ENCODE measurements at places on chromosomes 1 and 21.

DNA sequence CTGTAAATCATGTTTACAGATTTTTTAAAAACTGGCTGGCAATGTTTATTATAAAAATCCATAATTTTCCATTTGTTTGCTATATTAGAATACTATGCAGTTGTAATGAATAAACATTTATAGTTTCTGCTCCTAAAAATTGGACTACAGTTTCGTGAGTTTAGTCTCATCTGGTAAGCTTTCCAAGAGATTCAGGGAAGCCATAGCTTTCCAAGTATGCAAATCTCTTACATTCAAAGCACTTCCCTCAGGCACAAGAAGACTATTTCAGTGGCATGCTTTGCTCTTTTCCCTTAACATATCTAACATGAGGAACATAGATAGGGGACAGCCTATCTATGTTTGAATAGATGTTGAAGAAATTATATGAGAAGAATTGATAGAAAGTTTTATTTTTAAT lies 77.2 kb downstream of the ADGRL2 start:
- DNase-seq, result no peak

DNA sequence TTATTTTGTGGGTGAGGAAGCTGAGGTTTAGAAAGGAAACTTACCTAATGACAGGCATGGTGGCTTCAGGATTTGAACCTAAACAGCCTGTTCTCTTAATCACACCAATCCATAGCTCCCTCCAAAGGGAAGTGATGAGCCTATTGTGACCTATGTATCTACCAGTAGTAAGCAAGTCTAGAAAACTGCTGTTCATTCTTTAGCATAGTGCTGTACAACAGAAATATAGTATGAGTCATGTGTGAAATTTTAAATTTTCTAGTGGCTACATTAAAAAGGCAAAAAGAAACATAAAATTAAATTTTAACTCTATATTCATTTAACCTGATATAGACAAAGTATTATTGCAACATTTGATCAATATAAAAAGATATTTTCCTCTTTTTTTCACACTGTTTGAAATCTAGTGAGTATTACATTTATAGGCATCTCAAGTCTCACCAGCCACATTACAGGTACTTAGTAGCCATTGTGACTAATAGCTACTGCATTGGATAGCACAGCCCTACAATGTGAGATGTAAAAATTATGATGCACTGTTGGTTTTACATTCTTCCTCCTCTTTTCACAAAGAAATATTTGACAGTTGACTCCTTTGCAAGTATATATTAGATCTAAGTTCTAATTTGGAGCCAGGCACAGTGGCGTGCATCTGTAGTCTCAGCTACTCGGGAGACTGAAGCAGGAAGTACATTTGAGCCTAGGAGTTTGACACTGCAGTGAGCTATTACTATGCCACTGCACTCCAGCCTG lies 16.6 kb downstream of the IPO9 start:
- no peak for DNase-seq

DNA sequence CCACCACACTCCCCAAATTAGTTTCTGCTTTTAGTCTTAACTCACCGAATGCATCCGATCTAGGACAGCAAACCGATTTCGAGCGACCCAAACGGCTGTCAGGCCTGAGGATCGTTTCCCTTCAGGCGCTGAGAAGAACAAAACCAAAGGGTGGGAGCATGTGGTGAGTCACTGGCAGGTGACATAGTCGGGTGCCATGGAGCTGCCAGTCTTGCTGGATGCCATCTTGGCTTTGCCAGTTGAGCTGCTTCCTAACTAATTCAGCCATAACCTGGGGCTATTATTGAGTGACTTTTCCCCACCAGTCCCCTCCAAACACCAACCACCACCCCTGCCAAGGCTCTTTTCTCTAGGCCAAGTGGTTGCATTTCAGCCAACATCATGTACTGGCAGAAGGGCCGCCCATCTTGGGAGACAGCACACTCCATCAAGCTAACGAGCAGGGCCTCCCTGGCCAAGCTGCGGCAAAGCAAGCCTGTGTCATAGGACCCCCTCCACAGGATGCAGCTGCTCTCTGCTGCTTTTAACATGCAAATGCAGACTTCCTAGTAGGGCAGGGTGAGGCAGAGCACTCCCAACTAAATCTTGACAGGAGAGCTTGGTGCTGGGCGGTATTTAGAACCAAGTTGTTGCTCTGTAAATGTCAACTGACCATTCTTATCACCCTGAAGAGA lies 22.3 kb upstream of the PEX19 start:
- no peak for DNase-seq

DNA sequence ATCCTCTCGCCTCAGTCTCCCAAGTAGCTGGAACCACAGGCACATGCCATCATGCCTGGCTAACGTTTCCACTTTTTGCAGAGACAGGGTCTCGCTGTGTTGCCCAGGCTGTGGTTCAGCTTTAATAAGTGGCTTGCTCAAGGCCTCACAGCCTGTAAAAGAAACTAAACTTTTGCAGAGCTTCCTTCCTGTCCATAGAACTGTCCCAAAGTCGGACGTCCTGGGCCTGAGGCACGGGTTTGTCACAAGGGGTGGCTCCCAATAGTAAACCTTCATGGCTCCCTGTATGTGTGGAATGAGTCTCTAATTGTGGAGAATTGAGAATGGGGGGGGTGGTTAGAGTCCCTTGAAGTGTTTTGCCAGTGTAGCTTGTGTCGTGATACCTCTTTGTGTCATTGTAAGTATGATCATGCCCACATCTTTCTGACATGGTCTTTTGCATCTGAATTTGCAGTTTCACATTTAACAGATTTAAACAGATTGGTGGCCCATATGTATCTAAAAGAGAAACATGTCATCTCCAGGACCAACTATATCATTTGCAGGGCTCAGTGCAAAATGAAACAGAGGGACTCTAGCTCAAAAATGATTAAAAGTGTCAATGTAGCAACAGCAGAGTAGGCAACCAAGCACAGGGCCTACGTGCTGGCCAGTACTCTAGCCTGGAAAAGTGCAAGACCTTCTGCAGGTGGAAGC lies 332.1 kb downstream of the KIF26B start:
- DNase-seq, result no peak

- no peak for DNase-seq
Measured at GRCh38 chr1:91091812-91092211, 70.0 kb upstream of the ZNF644 start.

- no peak for DNase-seq
Measured at GRCh38 chr1:246795906-246796694, 71.9 kb downstream of the SCCPDH start.

- DNase-seq, result no peak
Measured at GRCh38 chr1:23116216-23116836, 52.3 kb downstream of the LUZP1 start.

- DNase-seq, result no peak
Measured at GRCh38 chr1:25073640-25074270, 143.7 kb upstream of the RUNX3 start.

DNA sequence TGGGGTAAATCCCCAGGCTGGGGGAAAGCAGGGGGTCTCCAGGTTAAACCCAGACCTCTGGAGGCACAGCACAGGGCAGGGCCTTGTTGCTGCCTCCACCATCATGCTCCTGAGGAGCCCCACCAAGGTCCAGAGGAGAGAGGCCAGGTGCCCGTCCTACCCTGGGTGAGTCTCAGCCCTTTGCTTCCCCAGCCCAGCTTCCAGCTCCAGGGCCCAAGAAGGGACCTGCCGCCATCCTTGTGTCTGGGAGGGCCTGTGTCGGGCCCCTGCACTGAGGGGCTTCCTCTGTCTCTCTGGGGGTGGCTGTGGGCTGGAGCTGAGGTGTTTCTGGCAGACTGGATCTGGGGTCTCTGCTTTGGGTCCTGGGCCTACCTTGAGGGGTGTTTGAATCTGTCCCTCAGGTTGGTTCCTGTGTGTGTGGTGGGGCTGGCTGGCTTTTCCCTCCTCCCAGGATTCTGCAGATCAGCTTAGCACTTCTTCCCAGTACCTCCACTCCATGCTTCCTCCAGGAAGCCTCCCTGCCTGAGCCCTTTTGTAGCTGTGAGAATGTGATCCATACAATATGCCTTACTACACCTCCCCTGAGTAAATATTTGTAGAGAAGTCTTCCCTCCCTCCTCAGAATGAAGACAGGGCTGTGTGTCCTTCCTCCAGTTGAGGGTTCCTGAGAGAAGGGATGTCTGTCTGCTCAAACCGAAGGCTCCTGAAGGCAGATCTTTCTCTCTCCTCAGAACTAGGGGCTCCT lies 6.2 kb downstream of the GPR3 start:
- DNase-seq, result no peak

GRCh38 chr1:109806733-109807400 lies 43.1 kb upstream of the EPS8L3 start:
- no peak for DNase-seq

DNA sequence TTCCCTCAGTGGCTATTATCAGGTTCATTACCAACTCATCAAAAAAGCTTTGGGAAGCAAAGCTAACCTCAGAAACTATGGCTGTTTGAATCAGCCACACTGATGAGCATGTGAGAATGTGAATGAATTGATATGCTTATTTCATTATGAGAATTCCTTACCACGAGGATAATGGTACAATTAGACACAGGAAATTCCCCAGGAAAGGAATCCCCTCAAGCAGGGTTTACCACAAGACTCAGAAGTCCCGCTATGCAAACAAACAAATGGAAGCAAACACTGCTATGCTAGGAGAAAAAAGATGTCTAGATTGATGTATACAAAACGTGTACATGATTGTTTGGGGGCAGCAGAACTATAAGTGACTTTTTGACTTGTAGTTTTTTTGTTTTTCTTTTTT lies 205.0 kb downstream of the HMCN1 start:
- DNase-seq, result no peak

GRCh38 chr1:147804942-147805723 lies 44.7 kb upstream of the GJA5 start:
- no peak for DNase-seq

DNA sequence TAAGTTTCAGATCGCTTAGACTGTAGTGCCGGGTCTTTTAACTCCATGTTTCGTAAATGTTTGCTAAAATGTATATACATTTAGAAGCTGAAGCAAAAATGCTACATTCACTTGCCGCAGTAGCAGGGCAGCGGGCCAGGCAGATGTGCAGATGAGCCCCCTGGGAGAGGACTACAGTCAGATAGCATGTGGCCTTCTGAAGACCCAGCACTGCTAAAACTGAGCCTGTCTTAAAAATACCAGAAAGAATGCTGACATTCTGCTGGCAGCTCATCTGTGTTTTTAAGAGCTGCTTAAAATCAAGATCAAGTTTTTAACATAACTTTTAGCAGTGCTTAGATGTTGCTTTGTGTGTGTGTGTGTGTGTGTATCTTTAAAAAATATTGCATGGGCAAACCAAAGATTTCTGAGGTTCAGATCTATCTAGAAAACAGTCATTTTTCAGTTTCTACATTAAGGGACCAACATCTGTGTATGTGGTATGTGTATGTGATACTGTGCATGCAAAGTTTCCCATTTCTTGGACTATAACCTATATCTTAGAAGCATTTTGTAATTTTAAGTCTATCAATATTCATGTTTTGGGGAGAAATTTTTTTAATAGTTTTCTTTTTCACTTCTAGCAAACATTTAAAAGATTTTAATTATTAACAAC lies 31.7 kb downstream of the CHRM3 start:
- DNase-seq, result no peak

DNA sequence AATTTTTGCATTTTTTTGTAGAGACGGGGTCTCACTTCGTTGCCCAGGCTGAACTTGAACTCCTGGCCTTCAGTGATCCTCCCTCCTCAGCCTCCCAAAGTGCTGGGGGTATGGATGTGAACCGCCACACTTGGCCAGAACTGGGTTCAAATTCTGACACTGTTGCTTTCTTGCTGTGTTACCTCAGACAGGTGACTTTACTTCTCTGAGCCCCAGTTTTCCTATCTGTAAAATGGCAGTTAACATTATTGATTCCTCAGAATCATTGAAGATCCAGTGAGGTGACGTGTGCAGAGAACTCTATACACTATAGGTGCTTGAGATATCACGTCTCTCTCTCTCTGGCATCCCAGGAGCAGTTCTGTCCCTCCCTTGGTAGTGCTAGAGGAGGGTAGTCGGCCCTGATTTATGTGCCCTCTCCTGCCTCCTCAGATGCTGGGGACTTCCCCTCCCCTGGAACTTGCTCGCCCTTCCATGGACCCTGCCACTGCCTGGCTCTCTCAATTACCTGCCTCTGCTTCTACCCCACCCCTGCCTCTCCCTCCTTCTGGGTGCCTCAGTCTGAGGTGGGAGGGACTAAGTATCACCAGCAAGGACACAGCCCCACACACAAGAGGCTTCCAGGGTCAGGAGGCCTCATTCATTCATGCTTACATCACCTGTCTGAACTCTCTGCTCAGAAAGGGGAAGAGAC lies 2.8 kb upstream of the HPCA start:
- no peak for DNase-seq

DNA sequence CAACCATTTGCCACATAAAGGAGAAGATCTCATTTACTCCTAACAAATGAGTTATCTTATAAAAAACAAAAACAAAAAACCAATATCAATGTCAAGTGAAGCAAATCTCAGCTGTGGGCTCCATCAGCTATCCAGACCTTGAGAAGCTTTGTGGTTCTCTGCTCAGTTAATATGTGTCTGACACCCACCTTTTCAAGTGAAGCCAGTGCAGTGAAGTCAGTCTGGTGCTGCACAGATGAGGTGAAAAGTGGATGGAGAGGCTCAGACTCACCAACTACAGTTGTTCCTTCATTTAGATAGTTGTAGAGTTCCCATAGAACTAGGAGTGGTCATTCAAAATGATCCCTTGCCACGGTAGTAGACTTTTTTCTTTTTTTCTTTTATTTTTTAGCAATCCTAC lies 106.8 kb downstream of the NTNG1 start:
- DNase-seq, result no peak

DNA sequence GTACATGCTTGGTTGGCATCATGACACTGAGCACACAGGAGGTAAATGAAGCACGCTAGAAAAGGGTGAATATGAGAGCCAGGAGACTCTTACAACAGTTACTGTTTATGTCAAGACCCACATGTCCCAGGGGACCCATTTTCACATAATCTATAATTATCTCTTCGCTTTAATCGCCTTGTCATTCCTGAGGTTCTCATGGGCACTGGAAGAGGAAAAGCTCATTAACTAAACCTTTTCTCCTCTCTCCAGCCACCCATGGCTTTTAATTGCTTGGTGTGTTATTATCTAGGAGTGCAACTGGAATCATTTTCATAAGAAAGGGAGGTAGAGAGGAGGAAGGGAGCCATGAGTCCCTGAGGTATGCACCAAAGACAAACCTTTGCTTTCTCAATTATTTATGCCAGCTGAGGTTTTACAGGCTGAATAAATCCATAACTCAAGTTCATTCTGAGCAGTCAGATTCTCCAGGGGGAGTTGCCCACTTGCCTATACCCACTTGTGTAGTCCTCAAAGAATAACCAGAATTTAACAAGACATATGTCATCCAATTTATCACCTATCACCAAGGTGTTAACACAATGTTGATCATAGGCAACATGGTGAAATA lies 77.4 kb downstream of the ACBD6 start:
- DNase-seq, result peak; percentile 95

DNA sequence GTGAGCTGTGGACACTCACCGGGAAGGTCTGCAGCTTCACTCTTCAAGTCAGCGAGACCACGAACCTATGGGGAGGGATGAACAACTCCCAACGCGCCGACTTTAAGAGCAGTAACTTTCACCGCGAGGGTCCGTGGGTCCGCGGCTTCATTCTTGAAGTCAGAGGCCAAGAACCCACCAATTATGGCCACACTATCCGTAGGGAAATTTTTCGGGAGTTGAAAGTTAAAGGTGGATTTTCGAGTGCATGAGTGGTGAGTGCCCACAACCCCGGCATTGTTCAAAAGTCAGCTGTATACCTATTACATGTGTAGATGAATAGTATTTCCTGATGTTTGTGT lies 19.7 kb downstream of the EXOC8 start:
- DNase-seq, result no peak

GRCh38 chr1:235069577-235070563 lies 58.8 kb downstream of the TOMM20 start:
- peak; percentile 61 for DNase-seq
